ENCODE measurements at places on chromosomes 16 and 17.

DNA sequence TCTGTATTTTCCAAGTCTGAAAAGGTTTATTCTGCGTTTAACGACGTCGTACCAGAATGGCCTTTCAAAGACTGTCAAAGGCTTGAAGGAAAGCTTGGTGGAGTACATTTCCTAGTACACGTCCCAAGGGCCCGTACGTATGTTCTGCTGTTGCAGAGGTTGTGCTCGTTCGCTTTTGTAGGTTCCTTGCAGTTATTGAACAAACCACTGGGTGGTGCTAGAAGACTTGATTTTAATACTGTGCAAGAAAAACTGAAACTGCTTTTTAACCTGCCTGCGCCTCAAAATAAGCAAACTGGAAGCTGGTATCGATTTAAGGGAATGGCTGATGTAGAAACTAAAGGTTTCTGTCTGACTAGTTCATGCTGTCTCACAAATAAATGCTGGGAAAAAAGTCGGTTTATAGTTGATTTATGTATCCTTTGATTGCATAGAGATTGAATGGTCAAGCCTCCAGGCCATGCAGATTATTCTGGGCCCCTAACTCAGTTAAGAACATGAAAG, 54.6 kb downstream of the USP10 start:
- peak; percentile 22 for DNase-seq

- DNase-seq, result no peak
Measured at GRCh38 chr16:47881574-47881973, 274.2 kb downstream of the ABCC12 start.

GRCh38 chr17:82435601-82436583, 14.7 kb downstream of the CYBC1 start:
- no peak for DNase-seq

DNA sequence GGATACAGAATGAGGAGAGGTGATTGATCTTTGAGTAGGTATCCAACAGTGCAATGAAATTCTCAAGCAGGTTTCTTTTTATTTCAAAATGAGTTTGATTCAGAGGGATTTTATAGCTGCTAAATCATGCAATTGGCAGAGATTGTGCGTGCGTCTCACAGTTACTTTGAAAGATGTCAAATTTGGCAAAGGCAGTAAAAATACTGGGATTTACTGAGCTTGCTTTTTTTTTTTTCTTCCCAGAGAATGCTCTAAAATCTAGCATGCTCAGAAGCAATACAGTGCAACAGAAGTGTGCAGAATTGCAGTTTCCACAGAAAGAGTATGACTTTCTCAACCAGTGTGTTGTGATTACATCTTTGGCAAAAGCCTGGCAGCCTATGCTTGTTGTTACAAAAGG, 410.7 kb upstream of the GOT2 start:
- no peak for DNase-seq

DNA sequence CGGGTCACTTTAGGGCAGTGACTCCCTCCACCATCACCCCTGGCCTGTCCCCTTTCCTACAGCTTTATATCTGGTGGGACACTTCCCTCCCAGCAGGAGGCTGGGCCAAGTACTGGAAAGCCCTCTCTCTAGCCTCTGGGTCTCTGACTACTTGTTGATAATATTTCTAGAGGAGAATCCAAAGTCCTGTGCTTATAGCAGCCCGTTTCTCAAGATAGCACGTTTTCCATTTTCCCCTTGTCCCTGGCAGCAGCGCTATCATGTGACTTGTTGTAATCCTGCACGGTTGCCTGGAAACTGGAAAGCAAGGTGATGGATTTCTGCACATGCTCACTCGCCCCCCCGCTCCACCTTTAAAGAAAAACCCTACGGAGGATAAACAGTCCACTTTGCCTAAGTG, 3.3 kb upstream of the AXIN2 start:
- DNase-seq, result no peak

GRCh38 chr16:80084163-80084562, 456.6 kb upstream of the DYNLRB2 start:
- no peak for DNase-seq

DNA sequence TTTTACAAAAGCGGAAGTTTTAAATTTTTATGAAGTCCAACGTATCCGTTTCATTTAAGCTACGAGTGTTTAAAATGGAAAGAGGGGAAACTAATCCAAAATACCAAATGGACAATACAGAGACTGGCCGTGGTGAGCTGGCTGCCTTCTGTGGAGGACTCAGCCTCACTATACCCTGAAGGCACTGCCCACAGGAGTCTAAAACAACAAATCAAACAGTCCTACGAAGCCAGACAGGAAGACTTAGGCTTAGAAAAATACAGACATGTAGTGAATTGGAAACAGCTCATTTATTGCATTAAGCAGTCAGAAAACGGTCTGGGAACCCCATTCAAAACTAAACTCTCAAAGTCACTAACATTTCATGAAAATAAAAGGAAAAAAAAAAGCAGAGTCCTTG, 75.1 kb downstream of the CYTH1 start:
- no peak for DNase-seq

GRCh38 chr17:31433091-31433790, 41.8 kb downstream of the RAB11FIP4 start:
- DNase-seq, result no peak

GRCh38 chr16:57889960-57890751, 80.8 kb downstream of the CNGB1 start:
- no peak for DNase-seq

DNA sequence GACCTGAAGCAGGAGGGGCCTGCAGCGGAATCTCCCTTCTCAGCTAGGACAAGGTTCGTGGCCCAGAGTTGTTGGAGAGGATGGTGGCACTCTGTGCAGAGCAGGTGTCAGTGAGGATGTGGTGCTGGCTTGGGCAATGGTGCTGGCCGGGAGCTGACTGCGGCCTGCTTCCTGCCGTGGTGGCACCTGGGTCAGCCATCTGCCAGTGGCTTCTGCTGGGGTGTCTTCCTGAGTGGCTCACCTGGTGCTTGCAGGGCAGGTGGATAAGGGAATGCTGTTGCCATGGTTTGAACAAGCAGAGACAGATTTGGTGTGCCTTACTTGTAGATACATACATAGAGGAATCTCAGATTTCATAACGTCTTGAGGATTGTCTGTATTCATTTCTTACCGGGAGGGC, 69.6 kb downstream of the SEC14L1 start:
- no peak for DNase-seq

GRCh38 chr17:82861393-82861775, 21.6 kb upstream of the ZNF750 start:
- no peak for DNase-seq

- DNase-seq, result no peak
Measured at GRCh38 chr16:88349903-88350900, 32.6 kb upstream of the ZNF469 start.

- DNase-seq, result no peak
Measured at GRCh38 chr16:88034770-88035169, 83.5 kb downstream of the BANP start.

GRCh38 chr16:72159386-72159785, 12.6 kb downstream of the PMFBP1 start:
- no peak for DNase-seq

- DNase-seq, result no peak
Measured at GRCh38 chr17:78117027-78117981, 11.3 kb downstream of the TMC6 start.

GRCh38 chr17:5785338-5785737, 201.0 kb upstream of the NLRP1 start:
- DNase-seq, result peak; percentile 83

Measured in HS-5 (cell line).